Activated naive CD4-positive, alpha-beta T cell (primary cell): ENCODE measurements at places on chromosomes 7 and 10.

DNA sequence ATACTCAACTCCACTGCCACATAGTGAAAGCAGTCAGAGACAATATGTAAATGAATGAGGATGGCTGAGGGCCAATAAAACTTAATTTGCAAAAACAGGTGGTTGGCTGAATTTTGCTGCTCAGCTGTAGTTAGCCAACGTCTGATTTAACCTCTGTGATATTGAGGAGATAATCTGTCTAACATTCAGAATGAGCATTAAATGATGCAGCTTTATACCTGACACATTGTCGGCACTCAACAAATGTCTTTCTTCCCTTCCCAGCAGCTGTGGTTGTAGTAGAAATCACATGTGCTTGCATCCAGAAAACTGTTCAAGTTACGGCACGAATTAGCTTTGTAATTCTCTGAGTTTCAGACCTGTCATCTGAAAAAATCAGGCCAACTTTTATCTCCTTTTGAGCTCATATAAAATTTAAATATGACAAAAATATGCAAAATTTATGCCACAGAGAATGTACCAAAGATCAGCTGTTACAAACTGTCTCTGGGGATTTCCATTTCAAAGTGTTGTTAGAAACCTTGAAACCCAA, 1239.7 kb downstream of the GATA3 start:
- no peak for DNase-seq

- DNase-seq: no peak
Observed at GRCh38 chr7:116197360-116197759, 13.0 kb upstream of the TES start.

GRCh38 chr10:36421992-36422391, 703.4 kb upstream of the ANKRD30A start:
- no peak for DNase-seq

GRCh38 chr7:39647816-39648215, 24.4 kb downstream of the RALA start:
- no peak for DNase-seq

DNA sequence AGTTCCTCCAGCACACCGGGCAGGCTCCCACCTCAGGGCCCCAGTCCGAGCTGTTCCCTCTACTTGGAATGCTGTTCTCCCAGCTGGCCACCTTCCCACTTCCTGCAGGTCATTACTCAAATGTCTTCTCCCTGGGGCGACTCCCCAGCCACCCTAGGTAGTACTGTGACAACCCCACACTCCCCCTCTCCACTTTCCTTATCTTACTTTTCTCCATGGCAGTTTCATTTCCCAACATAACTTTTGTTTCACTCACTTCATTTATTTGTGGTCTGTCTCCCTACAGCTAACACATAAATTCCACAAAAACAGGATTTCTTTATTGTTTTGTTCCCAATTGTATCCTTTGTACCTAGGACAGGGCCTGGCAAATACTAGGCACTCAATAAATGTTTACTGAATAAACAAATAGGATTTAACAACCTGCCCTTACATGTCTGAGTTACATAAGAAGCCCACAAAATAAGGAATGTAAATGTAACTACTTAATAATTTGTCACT, 76.5 kb downstream of the JAZF1 start:
- no peak for DNase-seq

DNA sequence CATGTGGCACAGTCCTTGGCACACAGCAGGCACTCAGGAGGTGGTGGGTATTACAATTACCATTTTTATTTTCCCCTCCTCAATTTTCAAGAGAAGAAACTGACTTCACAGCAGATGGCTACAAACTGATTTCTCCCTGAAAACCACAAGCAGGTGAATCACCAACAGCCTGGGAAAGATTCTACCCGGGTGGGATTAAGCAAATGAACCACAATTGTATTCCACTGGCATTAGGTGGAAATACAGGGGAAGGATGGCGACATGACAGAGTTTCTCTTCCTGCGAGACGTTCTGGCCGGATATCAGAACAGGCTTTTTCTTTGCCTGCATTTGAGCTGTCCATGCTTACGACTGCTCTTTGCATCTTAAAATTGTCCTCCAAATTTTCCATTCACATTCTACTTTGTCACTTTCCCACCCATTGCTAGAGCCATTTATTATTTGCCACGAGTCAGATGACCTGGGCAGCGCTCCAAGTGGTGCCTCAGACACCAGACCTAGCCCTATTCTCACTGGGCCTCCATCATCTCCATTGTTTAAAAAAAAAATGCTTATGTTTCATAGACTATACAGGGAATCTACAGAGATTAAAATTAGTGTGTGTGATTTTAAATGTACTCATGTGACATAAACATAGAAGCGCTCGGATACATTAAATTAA, 4.6 kb downstream of the DENND11 start:
- DNase-seq: no peak

- DNase-seq: no peak
Observed at GRCh38 chr7:39589323-39590111, 23.3 kb downstream of the YAE1 start.

- DNase-seq: no peak
Observed at GRCh38 chr10:93993782-93994437, at the start of gene PLCE1. Gene PLCE1 (plus strand): TSS chr10:93993931. CDS start chr10:94031047, 37,116 bp downstream.

DNA sequence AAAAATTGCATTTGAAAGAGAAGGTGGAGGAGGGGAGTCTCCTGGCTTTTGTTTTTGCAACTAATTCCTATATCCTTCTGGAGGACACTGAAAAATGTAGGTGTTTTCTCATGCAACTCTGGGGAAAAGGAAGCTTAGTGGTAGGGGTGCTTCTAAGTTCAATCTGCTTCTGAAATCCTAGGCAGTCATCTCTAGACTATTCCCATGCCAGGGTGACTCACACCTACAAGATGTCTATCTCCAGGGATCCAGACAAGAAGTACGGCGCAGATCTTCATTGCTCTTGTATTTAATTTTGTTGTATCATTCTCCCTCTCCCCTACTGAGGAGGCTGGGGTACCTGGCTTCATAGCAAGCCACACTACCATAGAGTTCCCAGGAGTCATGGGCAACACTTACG, 258.8 kb downstream of the PHF14 start:
- DNase-seq: no peak

- no peak for DNase-seq
Observed at GRCh38 chr10:2938869-2939268, 128.5 kb upstream of the PFKP start.

- no peak for DNase-seq
Observed at GRCh38 chr10:60662917-60663614, 115.2 kb upstream of the CDK1 start.

GRCh38 chr10:99676895-99677294, 17.6 kb downstream of the ENTPD7 start:
- no peak for DNase-seq

DNA sequence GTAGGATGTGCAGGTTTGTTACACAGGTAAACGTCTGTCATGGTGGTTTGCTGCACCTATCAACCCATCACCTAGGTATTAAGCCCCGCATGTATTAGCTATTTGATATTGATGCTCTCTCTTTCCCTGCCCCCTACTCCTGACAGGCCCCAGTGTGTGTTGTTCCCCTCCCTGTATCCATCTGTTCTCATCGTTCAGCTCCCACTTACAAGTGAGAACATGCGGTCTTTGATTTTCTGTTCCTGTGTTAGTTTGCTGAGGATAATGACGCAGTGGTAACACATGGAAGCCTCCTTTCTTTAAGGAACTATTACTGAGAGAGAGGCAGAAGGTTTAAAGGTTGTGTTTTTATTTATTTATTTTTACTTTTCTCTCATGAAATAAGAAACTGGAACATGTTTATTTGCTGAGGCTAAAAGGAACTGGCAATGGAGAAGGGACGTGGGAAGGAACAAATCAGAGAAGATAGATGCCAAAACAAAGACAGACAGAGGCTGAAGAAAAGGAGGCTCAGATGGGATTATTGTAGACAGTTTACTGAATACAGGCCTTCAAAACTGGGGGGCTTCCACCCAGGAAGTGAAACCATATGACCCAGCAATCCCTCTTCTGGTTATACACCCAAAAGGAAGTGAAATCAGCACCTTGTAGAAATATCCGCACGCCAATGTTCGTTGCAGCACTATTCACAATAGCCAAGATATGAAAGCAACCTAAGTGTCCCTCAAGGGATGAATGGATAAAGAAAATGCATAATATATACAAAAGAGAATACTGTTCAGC, 556.3 kb downstream of the GRM8 start:
- DNase-seq: no peak

- DNase-seq: no peak
Observed at GRCh38 chr7:53209129-53209528, 173.7 kb downstream of the POM121L12 start.

GRCh38 chr7:116583653-116584052, 58.8 kb downstream of the CAV1 start:
- no peak for DNase-seq

- no peak for DNase-seq
Observed at GRCh38 chr10:1365540-1366321, 309.5 kb downstream of the WDR37 start.

DNA sequence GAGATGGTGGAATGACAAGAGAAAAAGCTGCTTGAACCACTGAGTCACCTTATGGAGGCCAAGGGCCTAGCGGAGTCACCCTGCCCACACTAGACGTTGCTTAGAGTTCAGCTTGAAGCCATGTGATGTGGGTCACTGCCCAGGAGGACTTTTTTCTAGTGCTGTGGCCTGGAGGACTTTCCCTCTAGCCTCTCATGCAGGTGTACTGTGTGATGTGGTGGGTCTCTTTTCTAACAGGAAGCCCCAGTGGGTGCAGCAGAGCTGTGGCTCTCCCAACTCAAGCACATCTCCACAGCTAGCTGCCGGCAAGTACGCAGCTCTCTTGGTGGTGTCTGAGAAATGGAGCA, 13.6 kb downstream of the POR start:
- DNase-seq: no peak

DNA sequence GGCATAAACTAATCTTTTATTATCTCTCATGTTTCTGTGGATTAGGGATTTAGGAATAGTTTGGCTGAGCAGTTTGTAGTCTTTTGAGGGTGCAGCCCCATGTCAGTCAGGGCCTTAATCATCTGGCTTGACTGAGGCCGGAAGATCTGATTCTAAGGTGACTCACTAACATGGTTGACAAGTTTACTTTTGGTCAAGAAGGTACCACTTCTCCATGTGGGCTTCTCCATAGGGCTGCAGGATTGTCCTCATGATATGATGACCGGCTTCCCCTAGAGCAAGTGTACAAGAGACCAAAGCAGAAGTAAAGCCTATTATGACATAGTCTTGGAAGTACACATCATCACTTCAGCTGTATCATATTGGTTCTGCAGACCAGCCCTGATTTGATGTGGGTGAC, 45.9 kb upstream of the OIT3 start:
- DNase-seq: no peak

- DNase-seq: no peak
Observed at GRCh38 chr7:24936121-24936824, 43.7 kb downstream of the OSBPL3 start.

- DNase-seq: no peak
Observed at GRCh38 chr7:2521341-2521745, 1.8 kb downstream of the LFNG start.

- no peak for DNase-seq
Observed at GRCh38 chr10:47289921-47290320, 10.1 kb upstream of the GDF10 start.

GRCh38 chr7:41024126-41024525, 678.8 kb downstream of the INHBA start:
- no peak for DNase-seq

DNA sequence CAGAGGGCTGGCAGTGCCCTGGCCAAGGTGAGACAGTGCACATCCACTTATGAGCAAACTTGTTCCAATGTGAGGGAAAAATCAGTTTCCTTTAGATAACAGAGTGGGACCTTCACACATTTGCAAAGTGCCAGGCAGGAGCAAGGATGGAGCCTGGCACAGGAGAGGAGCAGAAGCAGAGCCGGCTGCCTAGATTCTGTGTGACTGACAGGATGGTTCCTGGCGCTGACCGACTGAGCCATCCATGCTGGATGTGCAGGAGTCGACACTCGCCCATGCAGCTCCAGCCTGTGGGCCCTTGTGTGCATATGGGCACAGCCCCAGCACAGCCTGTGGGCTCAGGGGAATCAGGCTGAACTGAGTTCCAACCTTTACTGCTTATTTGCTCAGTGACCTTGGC, 346.5 kb downstream of the GRID1 start:
- DNase-seq: no peak

GRCh38 chr7:6259257-6259656, 13.2 kb downstream of the CYTH3 start:
- DNase-seq: no peak

GRCh38 chr7:84177758-84178412, 16.7 kb downstream of the SEMA3A start:
- DNase-seq: no peak

DNA sequence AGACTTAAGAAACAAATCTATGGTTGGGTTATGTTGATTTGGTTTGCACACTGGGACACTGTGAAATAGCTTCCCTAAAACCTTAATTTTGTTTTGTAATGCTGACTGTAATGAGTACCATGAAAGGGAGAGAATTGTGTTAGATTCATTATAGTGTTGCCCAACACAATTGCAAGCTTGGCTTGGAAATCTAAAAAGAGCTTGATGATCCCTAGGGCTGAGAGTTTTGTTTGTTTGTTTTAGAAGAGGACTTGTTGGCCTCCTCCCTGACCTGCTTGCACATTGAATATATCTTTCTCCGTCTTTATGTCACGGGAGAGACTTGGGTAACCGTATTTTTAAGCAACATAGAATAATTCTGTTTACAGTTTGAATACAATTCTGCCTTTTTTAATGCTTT, 410.1 kb downstream of the ARL4A start:
- no peak for DNase-seq

DNA sequence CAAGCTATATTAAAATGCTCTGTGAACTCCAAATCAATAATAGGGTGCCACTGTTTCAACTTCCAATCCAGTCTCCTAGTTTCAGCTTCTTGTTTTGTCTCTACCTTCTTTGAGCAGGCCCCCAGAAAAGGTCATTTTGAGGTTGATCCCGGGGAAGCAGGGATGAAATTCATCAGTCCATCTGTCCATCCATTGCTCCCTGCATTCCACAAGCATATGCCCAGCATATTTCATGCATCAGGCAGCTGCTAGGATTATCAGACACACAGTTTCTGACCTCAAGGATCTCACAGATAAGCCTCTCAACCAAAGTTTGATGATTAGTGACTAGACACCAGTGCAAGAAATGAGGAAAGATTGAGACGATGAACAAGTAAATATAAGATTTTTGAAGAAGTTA, 186.6 kb upstream of the PDE1C start:
- DNase-seq: no peak

GRCh38 chr10:58806970-58807628, 294.4 kb downstream of the BICC1 start:
- DNase-seq: no peak

GRCh38 chr10:107919626-107920235, 755.2 kb upstream of the SORCS1 start:
- DNase-seq: no peak

- no peak for DNase-seq
Observed at GRCh38 chr10:49243139-49243538, 54.9 kb upstream of the TMEM273 start.

DNA sequence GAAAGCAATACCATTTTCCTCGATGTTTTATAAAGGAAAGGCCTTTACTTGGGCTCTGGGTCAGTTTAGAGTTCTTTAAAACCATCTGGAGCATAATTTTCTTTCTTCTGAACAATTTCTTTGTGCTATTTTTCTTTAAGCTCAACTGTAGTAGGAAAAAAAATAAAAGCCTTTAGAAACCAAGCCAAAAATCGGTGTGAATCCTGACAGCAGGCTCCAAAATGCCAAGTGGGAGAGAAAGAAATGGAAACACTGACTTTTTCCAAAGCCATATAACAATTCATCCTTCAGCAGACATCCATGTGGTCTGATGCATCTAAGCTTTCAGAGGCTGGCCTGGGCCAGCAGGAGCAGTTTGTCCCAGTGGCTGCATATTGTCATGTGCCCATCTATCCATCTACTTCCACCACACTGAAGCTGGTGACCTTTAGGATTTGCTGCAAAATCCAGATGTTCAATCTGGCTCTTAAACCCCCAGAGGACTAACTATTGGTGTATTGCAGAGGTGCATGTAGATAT, 23.0 kb upstream of the ITPRID1 start:
- no peak for DNase-seq
